Stimulated activated CD4-positive, alpha-beta T cell treated with anti-CD3 and anti-CD28 coated beads, Interleukin-15, amount 100 ng/mL, for 1 hour (primary cell): ENCODE measurements at places on chromosomes 7 and 10.

DNA sequence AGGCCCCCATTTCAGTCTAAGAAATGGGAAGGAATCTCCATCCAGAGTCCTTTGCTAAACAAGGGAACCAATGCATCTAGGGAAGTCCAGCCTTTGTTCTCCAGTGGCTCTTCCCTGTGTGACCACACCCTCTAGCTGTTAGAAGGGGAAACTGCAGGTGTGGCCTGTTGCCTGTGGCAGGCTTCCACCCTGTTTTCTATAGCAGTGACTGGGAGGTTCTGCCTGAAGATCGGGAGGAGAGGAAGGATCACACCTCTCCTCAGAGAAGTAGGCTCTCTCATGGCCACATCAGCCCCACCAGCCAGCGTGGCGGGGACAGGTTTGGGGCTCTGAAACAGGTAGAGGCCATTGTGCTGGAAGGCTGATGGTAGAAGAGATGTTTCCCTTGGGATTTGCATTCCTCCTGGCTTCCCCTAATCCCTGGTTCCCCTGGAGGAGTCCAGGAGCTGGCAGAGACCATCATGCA is 47.7 kb upstream of the TRIM8 start:
- DNase-seq, result no peak

GRCh38 chr10:78832281-78832680 is 236.5 kb upstream of the ZMIZ1 start:
- DNase-seq, result no peak

DNA sequence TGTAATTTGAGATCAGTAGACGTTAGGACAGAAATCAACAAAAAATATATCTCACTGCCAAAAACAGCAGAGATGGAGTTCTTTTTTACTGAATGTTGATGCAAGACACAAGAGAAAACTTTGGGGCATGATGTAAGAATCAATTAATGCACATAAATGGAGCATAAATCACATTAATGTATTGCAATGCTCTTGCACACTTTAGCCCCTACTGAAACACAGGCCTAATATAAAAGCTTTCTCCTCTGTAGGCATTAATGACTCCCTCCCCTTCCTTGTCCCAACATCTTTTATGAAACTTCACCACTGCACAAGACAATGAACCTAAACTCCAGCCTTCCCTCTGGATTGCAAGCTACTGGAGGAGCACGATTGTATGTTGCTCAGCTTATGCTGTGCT is 58.8 kb downstream of the CACNA2D1 start:
- no peak for DNase-seq

DNA sequence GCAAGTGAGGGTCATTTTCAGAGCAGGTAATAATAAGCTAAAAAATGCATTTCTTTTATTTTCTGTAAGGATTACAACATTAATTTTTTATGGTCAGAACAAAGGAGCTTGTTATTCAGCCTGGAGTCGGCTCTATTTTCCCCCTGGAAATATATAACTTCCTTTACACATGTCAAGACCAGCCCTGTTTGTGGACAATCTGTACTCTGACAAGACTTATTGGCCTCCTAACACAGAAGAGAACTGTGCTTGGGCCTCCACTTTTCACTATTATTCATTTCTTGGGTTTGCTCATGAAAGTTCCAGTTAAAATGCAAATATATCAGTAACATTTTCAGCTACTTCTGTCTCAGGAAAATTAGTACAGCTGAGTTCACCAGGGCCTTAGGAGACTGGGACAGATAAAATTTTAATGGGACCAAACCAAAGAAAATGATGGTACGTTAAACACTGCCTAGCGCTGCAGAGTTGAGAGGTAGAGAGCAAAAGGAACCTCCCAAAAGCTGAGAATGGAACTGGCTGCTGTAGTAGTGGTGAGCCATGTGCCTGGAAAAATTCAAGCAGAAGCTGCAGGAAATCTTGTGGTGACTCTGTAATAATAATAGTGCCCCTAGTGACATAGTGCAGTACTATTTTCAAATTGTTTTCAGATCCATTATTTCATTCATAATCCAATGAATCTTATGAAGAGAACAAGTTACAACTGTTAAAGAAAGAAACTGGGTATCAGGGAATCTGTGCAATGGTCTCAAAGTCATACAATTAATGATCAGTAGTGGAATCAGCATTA is 227.2 kb upstream of the KIAA1217 start:
- DNase-seq, result no peak

- no peak for DNase-seq
Measured at GRCh38 chr7:155490697-155491628, 33.0 kb downstream of the EN2 start.

DNA sequence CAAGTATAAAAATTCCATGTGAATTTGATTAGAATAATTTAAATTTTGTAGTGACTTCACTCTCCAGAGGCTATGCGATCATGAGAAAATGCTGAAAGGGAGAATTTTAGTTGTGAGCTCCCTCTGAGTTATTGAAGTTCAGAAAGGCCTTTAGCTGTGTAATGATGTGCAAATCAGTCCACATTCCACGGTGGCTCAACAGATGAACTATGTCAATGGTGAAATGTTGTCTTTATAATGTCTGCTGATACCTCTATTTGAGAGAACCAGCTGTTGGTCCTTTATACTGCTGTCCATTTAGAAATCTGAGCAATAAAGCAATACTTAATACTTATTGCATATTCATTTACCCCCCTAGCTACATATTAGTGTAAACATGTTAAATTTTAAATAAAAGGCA is 7.1 kb upstream of the ITGB8 start:
- no peak for DNase-seq

DNA sequence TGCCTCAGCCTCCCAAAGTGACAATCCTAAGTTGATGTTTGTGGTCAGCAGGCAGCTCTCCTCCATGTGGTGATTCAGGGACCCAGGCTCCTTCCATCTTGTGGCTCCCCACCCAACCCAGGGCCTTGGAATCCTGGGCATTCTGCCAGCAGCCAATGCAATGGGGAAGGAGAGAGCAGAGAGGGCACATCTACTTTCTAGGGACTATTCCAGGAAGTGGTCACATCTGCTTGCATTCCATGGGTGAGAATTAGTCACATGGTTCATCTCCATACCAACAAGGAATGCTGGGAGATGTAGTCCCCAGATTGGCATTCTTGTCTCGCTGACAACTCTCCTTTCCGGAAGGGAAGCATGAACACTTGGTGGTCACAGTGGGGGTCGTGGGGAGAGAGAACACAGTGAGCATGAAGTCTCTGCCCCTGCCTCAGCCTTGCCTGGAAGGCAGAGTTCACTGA is 9.9 kb upstream of the SRRM3 start:
- DNase-seq, result no peak

DNA sequence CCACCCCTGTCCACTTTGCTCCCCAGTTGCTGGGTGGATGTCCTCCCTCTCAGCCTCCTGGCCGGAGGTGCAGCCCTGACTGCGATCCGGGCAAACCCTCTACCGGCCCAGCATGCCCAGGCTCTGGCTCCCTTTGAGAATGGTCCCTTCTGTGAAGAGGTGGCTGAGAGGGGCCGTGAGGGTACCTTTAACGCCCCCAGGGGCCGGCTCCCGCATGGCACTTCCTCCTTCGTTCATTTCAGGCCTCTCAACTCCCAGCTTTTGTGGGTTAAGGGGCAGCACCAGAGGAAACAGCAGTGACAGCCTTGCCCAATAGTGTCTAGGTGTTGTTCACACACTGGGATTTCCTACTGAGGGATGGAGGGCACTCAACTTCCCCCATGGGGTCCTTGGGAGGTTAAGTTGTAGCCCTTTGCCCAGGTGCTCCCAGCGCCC is 33.2 kb upstream of the HABP2 start:
- no peak for DNase-seq

DNA sequence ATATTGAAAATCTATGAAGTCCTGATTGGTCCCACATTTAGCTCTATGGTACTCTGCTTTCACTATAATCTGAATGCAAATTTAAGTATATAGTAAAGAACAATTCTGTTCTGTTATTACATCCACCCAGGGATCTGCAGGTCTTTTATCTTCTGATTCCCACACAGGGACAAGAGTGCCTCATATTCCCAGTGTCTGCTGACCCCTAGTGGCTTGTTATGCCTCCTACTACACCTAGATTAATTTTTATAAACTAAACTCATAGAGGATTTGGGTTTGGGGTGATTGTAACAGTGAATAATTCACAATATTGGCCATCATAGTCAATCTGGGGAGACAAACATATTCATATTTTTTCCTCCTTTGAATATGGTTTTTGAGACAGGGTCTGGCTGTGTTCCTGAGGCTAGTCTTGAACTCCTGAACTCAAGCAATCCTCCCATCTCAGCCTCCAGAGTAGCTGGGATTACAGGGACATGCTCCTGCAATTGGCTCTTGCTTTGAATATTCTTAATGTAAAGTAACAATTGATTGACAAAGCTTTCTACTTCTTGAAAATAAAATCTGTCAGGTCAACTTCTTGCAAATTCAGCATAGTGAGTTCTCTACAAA is 282.1 kb downstream of the KCND2 start:
- no peak for DNase-seq

GRCh38 chr10:123496375-123496774 is 169.8 kb upstream of the GPR26 start:
- no peak for DNase-seq

DNA sequence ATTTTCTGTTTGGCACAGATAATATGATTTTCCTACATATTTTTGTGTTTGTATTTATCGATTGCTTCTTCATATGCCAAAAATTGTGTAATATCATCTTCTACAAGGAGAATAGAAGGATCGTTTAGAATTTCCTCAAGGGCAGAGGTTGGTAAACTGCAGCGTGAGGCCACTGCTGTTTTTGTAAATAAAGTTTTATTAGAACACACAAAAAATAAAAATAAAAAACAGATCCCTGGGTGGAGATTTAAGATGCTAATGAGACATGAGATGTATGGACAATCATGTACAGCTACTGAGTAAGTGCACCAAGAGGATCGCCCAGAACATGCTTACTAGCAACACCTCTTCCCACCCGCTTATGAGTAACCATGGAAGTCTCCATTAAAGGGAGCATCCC is 9.6 kb downstream of the LYZL2 start:
- DNase-seq, result no peak

DNA sequence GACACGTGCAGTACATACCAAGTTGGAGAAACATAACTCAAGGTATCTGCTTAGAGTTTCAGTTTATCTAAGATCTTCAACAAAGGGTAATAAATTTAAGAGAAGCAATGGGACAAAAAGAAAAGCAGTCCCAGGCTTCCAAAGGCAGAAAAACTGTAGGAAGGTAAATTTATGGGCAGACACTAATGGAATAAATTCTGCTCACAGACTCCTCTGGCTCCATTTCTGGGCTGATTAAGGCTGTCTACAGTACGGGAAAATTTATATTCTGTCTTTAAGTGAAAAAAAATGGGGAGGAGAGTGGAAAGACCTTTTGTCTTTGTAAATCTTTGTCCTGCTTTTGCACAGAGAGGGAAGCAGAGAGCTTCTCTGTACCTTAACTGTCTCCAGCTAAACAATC is 587.5 kb upstream of the IGFBP3 start:
- no peak for DNase-seq

DNA sequence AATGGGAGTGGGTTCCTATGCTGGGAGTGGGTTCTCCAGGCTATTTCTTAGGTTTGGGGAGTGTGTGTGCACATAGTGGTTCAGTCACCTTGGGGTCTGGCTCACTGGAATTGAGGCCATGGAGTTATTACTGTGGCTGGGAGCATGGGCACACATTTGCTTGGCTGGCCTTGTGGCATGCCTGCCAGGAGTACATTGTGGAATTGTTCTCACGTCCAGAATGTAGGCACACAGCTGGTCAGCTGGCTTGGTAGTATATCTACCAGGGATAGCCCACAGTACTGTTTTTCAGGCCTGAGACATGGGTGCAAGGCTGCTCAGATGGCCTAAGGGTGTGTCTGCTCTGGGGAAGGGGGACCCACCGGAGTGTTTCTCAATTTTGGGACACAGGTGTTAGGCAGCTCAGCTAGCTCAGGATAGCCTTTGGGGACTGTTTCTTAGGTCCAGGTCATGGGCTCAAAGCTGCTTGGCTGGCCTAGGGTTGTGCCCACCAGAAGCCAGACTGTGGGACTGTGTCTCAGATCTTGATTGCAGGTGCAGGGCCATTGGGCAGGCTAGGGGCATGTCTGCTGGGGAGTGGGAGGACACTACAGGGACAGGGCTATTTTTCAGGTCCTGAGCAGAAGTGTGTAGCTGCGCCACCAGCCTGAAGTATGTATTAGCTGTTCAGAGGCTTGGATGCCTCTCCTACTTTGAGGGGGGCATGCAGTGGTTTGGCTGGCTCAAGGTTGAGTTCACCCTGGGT is 50.6 kb downstream of the TMEM168 start:
- no peak for DNase-seq

GRCh38 chr7:35646289-35647023 is 48.5 kb downstream of the HERPUD2 start:
- DNase-seq, result no peak
